HT1080 (cell line): ENCODE measurements at places on chromosomes 12 and 14.

GRCh38 chr12:116559162-116559935 lies at the start of gene MAP1LC3B2:
MAP1LC3B2 (plus strand) TSS chr12:116559381; CDS start chr12:116575943, 16,562 bp downstream.
- DNase-seq: peak; percentile 95

DNA sequence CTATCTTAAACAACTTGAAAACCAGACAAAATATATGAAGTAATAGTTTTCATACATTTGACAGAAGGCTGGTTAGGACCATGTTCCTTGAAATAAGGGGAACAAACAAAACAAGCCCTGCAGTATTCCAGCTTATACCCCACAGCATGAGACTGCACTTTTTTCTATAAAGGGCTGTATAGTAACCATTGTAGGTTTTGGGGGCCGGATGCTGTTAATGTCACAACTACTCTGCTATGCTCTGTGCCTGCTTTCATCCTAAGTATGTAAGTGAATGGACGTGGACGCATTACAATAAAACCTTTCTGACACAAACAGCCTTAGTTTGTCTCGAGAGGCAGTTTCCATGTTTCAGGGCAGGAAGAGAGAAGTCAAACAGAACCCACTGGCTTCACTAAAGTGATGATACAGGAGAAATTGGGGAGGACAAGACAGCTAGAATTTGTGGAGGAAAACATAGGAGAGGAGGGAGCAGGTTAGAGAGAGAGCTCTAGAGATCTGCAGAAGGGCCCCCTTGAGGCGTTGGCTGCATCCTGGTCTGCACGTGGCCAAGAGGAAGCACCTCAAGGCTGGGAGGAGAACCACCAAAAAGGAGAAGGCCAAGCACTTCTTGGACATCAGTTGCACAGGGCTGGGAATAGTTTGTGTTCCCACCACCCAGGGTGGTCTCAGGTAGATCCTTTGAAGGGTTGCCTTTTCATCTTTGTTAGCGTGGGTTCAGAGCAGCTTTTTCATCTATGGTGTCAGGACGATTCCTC lies 63.7 kb downstream of the TRAF3 start:
- DNase-seq: no peak

GRCh38 chr14:44778604-44779003 lies 183.1 kb downstream of the KLHL28 start:
- DNase-seq: peak; percentile 89

- no peak for DNase-seq
Measured at GRCh38 chr14:57266065-57266464, 2.6 kb downstream of the EXOC5 start.

- DNase-seq: no peak
Measured at GRCh38 chr12:32809846-32810245, 54.1 kb upstream of the YARS2 start.

- DNase-seq: no peak
Measured at GRCh38 chr12:113831476-113831875, 134.6 kb downstream of the RBM19 start.

- no peak for DNase-seq
Measured at GRCh38 chr12:104519190-104520019, 62.7 kb downstream of the CHST11 start.

DNA sequence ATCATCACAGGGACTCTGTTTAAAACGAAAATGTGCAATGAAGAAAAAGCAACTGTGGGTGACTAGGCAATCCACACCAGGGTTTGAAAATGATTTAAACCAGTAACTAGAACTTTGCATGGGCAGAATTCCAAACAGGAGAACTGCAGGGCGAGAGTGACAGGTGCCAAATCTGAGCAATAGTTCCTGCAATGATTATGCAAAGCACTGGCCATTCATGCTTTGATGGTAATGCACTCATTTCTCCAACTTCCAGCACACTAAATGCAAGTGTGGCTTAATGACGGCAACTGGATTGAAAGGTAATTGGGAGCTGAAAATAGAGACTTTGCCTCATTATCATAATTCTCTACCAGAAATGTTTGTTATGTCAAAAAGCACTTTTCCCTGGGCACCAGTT lies 140.5 kb upstream of the TMCC3 start:
- no peak for DNase-seq

DNA sequence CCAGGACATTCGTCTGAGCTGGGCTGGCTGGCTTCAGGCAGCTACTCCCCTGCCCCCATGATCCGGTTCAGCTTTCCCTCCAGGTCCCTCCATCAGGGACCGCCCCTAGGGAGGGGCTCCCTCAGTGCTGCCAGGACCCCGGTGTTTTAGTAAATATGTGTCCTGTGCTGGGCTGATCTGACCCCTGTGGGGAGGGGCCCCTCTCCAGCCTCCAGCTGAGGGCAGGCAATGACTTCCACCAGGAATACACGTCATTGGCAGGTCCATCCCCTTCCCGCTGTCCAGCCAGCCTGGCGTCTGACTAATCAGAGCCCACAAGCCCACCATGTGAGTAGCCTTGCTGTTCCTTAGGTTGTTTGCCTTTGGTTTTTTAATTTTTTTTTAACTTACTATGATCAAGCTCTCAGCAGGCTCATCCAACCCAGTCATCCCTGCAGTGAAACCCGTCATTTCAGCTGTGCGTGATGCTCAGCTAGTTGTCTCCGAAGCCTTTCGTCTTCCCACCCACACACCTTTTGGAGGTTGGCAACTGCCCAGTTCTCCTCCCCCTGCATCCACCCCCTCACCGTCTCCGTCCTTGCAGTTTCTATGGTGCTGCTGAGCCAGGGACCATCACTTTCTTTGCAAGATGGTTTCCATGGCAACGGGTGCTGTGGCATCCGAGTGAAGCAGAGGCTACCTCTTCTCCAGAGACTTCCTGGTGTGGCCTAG lies 16.0 kb upstream of the SERPINA4 start:
- no peak for DNase-seq
